ENCODE measurements at places on chromosomes 7 and 10.

DNA sequence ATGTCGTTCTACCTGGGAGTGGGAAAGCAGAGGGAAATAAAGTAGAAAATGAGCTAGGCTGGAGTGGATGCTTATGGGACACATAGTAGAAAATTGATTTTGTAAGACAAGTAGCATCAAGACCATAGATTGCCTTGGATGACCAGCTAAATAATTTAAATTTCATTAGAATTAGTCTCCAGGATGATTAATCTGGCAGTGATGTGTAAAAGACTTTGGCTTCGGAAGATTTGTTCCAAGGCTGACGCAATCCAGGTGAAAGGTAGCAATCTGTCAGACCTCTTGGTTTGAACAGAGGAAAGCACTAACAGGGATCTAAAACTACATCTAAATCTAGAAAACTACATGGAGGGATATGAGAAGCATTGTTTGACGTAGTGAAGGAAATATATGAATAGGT lies 236.5 kb downstream of the ARL4A start:
- no peak for DNase-seq

DNA sequence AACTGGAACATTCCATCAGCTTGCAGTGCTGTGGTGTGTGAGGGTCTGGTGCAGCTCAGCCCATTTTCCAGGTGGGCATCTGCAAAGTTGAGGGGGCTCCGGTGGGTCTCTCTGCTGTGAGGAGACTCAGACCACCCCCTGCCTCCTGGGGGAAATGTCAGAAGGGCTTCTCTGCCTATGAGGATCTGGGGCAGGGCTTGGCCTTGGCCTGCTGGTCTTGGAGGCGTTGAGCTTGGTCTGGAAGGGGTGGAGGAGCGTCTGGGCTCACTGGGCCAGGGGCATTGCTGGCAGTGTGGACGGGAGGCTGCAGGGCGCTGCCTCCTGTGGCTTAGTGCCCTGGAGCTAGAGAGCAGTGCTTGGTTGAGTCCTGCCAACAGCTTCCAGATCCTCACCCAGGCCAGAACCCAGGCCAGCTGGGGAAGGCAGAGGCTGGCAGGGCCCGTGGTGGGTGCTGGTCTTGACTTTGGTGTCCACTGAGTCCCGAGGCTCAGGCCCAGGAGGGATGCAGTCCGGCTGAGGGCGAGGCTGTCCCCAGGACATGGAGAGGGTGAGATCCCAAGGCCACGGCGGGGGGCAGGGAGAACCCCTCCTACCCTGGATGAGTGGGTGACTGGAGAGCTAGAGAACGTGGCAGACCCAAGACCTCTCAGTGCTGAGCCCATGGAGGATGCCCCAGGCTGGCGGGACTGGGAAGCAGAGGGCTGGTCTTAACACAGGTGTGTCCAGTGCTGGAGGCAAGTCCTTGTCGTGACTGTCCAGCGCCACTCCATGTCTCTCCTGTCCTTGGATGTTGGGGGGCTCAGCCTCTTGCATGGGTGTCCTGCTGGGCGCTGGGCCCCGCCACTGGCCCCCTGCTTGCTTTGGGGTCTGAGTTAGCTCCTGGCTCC lies 2.8 kb downstream of the SPRN start:
- DNase-seq: no peak

DNA sequence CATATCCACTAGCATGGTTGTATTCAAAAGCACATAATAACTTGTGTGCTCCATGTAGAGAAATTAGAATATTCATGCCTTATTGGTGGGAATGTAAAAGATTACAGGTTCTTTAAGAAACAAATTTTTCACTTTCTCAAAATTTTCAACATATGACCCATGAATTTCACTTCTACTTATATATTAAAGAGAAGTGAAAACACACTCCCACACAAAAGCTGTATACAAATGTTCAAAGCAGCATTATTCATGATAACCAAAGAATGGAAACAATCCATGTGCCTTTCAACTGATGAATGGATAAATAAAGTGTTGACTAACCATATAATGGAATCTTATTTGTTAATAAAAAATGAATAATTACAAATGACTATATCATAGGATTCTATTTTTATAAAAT lies 694.5 kb upstream of the PCDH15 start:
- no peak for DNase-seq

GRCh38 chr10:4409319-4409718 lies 416.7 kb upstream of the AKR1E2 start:
- DNase-seq: no peak

- DNase-seq: peak; percentile 50
These were observed 3.0 kb downstream of the SMARCD3 start for GRCh38 chr7:151245360-151246101.

- DNase-seq: peak; percentile 98
These were observed 532 bp upstream of the CCM2 start for GRCh38 chr7:44999245-45000092.

GRCh38 chr10:24034571-24034970 lies 174.4 kb upstream of the KIAA1217 start:
- DNase-seq: no peak

- DNase-seq: no peak
These were observed 199.9 kb upstream of the IMMP2L start for GRCh38 chr7:111762211-111762610.

GRCh38 chr10:33715303-33715975 lies 381.0 kb upstream of the NRP1 start:
- no peak for DNase-seq

DNA sequence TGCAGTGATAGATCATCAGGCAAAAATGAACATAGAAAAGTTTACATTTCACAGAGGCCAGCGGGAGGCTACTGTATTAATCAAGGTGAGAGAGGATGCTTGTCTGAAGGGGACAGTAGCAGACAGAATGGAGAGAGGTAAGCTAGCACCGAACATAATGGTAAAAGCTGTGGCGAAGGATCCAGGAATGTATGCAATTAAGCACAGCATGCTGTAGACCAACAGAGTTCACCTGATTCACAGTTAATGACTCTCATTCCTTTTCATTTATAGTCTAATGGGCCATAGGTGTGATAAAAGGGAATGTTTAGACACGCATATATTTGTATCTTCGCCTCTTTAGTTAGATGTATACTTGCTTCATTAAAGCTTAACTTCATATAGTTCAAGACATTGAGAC lies 150.9 kb upstream of the MBL2 start:
- DNase-seq: no peak

DNA sequence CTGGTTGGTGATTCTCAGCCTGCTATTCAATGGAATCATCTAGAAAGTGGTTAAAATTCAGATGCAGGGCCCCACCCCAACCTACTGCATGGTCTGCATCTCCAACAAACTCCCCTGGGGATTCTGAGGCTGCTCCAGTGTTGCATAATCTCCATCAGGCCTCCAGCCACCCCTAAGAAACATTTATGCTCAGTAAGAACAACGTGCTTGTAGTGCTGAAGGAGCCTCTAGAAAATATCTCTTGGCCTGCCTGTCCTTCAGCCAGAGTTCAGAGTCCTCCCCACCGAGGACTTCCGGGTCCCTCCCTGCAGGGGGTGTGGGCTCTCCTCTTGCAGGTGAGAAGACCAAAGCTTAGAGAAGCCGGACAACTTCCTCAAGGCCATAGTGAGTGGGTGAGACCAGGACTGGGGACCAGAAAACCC lies 159.8 kb downstream of the SH3PXD2A start:
- DNase-seq: no peak

- no peak for DNase-seq
These were observed 4.4 kb upstream of the TBL2 start for GRCh38 chr7:73582664-73583202.

DNA sequence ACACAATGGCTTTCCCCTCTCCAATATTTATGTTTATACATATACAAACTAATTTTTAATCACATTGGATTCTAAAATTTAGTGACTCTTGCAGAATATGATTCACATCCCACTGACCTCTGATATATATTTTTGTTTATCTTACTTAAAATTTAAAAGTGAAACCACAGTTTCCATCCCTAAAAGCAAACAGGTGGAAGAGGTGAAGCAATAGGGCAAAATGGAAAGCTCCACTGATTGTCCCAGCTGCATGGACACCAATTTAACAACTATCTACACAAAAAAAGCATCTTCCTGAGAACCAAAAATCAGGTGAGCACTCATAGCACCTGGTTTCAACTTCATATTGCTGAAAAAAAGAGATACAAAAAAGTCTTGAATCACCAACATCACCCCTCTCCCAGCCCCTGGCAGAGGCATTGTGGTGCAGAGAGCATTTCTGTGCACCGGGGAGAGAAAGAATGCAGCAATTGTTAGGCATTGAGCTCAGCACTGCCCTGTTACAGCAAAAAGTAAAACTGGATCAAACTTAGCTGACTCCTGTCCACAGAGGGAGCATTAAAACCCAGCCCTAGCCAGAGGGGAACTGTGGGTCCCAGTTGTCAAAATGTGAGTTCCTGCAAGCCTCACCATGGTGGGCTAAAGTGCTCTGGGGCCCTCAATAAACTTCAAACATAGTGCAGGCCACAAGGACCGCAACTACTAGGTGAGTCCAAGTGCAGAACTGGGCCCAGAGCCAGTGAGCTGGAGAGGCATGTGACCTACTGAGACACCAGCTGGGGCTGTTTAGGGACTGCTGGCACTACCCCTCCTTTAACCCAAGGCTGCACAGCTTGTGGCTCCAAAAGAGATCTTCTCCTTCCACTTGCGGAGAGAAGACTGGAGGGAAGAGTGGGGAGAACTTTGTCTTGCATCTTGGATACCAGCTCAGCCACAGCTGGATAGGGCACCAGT lies 92.1 kb downstream of the SIRT1 start:
- DNase-seq: no peak

DNA sequence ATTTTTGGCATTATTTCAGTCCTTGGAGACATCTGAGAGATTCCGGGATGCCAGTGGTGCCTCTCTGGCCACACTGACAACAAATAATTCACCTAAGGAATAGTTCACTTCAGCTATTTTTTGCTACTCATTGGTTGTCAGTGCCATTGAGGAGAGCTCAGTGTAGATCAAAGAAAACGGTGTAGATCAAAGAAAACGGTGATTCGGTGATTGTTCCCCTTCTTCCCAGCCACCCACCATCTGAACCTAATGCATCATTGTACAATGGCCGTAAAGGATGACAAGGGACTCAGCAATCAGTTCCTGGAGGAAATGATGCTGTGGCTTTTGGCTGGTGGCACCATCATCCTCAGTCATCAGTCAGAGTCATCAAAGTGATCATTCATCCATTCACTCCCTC lies 80.6 kb downstream of the PTPRZ1 start:
- no peak for DNase-seq

DNA sequence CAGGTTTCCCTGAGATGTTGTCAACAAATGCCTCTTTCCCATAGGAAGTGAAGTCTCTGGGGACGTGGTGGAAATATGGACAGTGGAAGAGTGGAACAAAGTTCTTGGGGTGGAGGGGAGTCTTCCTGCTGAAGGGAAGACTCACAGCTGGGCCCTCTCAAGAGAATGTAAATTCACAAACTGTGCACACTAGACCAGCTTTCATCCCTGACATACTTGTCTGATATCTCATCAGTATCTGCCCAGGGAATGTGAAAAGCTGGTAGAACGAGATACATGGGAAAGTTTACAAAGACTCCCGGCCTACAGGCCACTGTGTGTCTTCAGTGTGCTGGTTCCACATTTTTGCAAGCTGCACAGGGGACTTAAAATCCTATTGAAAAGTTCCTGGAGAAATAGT lies 16.7 kb upstream of the CCDC3 start:
- DNase-seq: no peak

DNA sequence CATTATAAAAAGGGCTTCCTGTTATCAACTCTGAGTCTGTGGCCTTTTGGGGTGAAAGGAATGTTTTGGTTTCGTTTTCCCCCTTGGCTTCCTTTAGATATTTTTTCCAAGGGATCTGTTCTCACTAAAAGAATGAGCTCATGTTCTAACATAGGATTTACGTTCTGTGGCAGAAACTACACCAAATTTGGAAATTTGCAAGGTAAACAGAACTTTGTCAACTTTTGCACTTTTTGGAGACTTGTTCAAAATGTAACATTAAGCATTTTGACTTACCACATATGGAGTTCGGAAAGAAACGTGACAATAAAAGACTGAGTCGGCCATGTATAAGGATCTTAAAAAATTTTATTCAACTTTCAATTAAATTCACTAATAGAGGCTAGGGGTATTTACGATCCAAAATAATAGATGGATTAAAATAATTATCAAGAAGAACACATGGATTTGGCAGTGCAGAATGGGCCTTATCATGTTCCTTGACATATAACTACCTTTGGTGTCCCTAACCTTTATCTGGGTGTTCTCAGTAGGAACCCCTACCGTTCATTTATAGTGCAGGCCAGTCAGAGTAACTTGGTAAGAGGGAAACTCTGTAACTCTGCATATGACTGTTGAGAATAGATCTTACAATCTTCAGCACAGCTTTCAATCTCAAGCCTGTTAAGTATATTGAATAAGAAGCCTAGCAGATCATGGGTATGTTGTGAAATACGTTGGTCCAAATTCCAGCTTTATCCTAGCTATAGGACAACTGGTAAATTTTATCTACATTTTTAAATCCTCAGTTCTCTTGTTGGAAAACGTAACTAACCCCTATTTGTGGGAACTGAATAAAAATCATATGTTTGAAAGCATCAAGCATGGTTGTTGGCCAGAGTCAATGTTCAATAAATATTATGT lies 11.8 kb downstream of the CPED1 start:
- DNase-seq: no peak

DNA sequence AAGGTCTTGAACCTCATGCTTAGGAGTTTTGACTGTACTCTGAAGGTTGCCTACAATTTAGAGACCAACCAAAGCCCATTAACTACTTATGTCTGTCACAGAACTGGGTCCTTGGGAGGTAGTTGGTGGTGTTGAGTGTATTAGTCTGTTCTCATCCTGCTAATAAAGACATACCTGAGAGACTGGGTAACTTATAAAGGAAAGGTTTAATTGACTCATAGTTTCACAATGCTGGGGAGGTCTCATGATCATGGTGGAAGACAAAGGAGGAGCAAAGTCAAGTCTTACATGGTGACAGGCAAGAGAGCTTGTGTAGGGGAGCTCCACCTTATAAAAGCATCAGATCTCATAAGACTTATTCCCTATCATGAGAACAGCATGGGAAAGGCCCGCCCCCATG lies 319.6 kb upstream of the ZMIZ1 start:
- no peak for DNase-seq

GRCh38 chr7:25579778-25580075 lies 351.4 kb upstream of the NPVF start:
- no peak for DNase-seq

- DNase-seq: no peak
These were observed 51.9 kb downstream of the SORBS1 start for GRCh38 chr10:95509251-95509650.

GRCh38 chr7:148722340-148723165 lies 23.9 kb downstream of the CUL1 start:
- DNase-seq: no peak

GRCh38 chr7:96996958-96997511 lies 8.3 kb upstream of the DLX6 start:
- DNase-seq: no peak
